ENCODE measurements at places on chromosomes 3 and 15.

- no peak for DNase-seq
Measured at GRCh38 chr3:152969557-152970300, 134.8 kb downstream of the P2RY1 start.

GRCh38 chr15:45251888-45252287 lies at the start of gene SLC28A2:
TSS of gene SLC28A2 (plus strand) at chr15:45252234. CDS start at chr15:45253216, 982 bp downstream.
- no peak for DNase-seq

- no peak for DNase-seq
Measured at GRCh38 chr15:82539691-82540054, 584 bp downstream of the RPS17 start.

- DNase-seq, result no peak
Measured at GRCh38 chr3:81013360-81013759, 748.1 kb downstream of the GBE1 start.

DNA sequence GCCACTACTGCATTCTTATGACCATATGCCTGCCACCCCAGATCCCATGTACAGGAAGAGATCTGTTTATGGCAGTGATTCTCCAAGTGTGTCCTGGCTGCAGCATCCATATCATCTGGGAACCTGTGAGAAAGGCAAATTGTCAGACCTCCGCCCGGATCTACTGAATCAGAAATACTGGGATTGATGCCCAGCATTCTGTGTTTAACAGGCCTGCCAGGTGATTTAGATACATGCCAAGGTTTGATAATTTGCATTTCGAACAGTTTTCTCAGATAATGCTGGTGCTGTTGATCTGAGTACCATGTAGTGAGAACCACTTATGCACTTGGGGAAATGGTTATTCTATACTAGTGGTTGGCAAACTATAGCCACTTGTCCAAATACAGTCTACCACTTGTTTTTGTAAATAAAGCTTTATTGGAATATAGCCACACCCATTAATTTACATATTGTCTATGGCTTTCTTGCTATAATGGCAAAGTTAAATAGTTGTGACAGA lies 165.4 kb downstream of the SSR3 start:
- no peak for DNase-seq

- DNase-seq, result no peak
Measured at GRCh38 chr15:36301947-36302346, 277.5 kb upstream of the CDIN1 start.

- DNase-seq, result no peak
Measured at GRCh38 chr3:157145606-157146322, 14.2 kb downstream of the CCNL1 start.

DNA sequence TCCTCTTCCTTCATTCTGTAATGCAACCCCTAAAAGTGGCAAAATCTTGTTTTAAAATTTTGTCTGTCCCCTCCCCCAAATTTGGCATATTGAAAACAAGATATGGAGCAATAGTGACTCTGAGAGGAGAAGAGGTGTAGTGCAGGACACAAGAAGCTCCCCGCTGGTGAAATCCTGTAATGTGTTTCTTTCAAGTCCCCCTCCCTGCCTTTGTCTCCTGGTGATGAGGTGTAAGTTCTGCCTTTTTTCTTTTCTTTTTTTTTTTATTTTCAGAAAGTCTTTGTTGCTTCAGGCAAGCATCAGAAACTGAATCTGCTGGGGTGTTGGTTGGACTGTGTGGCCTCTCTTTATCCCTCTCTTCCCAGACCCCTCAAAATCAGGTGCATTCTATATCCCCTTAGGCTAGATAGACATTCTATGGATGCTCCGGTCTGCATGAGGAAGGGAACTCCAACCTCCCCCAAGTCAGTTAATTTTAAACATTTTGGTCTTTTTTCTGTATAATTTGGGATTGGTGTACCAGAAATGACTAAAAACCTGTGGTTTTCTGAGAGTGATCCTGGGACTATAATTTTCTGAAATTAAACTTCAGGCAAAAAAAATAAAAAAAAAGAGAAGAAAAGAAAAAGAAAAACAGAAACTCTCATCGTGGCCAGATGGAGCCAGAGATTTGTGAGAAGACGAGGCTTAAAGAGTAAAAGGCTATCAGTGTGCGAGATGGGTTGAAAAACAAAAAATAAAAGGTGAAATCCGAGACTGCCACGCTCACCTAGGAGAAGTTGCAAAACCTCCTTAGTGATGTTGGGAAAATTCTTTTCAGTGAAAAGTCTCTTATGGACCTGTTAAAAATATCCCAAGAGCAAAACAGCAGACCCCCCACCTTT lies 21.4 kb downstream of the ACKR2 start:
- no peak for DNase-seq

- no peak for DNase-seq
Measured at GRCh38 chr15:91926908-91927270, 73.4 kb downstream of the SLCO3A1 start.

- DNase-seq, result no peak
Measured at GRCh38 chr3:13111173-13111872, 38.1 kb upstream of the IQSEC1 start.

Data from activated CD8-positive, alpha-beta memory T cell treated with anti-CD3 and anti-CD28 coated beads for 1 hour (primary cell).